ENCODE measurements at places on chromosomes 6 and 20.

DNA sequence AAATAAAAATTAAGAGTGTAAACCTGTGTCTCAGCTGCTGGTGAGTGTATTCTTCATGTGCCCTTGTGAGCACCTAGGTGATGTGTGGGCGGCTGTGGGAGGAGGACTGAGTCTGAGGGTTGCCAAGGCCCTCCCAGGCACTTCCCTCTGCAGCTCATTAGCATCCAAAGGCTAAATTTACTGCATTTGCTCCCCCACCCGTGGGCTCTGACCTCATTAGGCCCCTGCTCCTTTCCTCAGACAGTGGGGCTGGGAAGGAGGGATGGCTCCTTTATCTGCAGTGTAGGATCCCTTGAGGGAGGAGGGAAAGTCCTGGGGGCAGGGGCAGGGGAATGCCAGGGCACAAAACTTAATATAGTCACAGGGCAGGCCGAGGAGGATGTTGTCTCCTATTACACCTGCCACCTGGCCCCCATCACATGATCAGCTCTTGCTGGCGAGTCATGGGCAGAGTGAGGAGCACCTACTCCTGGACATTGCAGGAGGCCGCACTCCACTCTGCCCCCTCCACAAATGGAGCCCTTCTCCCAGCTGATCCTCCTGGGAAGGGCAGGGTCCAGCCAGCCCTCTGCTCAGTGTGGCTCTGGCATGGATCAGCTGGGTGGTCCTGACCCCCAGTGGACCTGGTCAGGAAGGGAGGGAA lies 133.2 kb downstream of the MRPL14 start:
- DNase-seq = no peak

- no peak for DNase-seq
Observed at GRCh38 chr6:357791-358341, 33.7 kb upstream of the IRF4 start.

GRCh38 chr6:57021086-57021720 lies 25.3 kb upstream of the KIAA1586 start:
- DNase-seq = peak; percentile 70

DNA sequence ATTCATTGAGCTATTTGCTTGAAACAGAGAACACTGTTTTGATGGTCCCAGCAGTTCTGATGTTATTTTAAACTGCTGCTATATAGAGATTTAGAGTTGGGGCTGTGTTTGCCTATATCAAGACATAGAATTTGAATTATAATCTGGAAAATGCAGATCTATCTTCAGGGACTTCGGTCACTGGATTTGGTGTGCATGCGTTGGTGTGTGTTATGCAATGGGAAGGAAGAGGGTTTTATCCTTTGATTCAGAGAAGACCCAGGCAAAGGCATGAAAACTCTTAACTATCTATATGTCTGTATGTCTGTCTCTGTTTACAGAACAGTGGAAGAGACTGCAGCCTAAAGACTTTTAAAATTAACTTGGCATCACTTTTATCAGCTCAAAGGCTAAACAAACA lies 2.0 kb downstream of the ADGRB3 start:
- DNase-seq = no peak

DNA sequence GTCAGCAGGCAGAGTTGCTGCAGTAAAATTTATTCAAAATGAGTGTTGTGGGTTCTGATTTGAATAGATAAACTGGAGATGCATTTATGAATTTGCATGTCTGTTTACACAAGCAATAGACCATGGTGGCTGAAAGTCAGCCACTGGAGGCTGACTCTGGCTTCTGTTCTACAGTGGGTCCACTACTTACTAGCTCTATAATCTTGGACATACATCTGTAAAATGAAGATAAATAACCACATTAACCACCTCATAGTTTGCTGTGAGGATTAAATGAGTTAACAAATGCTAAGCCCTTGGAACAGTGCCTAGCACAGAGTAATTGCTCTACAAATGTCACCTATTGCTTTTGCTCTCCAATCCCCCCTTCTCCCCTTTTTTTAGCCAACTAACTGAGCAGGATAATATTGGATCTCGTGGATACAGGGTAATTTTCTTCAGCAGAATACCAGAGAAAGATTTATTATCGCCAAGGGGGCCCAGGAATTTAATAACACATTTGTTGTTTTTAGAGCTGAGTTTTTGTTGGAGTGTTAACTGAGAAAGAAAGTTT lies 1.4 kb upstream of the PM20D2 start:
- peak; percentile 82 for DNase-seq

GRCh38 chr6:163716690-163717089 lies 302.2 kb downstream of the QKI start:
- no peak for DNase-seq

DNA sequence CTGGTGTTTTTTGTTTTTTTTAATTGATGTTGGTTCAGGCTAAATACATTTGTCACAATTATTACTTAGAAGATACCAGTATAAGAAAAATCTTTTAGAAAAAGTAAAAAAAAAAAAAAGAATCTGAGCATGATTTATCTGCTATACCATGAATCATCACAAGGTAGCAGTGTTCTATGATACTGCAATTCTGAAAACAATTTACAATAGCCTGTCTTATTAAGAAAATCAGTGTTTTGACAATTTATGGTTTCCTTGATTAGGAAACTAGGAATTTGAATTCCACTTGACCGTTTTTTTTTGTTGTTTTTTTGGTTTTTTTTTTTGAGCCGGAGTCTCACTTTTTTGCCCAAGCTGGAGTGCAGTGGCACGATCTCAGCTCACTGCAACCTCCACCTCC lies 9.3 kb upstream of the MAK start:
- no peak for DNase-seq

DNA sequence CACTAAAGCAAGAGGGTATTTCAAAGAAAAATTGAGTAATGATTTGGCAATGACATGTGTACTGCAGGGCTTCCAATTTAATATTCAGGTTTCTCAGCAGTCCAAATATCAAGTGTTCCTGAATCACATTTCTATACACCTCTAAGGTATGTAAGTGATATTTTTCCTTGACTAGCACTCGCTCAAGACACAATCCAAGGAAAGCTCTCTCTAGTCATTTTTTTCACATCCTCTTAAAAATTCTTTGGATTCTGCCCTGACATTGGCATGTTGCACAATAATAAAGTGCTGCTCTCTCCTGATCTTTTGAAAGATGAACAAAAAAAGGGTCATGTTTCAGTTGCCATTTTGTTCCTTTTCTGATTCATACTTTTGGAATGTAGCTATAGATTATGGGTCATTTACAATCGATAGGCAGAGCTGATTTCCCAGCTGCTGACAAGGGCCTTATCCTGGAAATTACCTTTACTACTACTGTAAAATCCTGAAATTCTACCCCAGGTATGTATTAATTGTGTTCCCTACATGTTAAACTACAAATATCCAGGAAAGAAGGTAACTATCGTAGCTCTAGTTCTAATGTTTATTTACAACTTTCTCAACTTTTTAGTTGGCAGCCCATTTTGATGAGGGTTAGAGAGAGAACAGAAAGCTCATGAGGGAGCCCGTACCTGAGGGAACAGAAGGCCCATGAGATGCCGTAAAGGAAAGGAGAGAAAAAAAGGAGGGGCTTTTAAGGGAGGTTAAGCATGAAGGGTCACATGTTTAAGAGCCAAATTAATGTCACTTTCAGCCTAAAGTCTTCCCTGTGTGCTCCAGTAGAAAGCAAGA lies 22.2 kb upstream of the ADGRG6 start:
- no peak for DNase-seq

DNA sequence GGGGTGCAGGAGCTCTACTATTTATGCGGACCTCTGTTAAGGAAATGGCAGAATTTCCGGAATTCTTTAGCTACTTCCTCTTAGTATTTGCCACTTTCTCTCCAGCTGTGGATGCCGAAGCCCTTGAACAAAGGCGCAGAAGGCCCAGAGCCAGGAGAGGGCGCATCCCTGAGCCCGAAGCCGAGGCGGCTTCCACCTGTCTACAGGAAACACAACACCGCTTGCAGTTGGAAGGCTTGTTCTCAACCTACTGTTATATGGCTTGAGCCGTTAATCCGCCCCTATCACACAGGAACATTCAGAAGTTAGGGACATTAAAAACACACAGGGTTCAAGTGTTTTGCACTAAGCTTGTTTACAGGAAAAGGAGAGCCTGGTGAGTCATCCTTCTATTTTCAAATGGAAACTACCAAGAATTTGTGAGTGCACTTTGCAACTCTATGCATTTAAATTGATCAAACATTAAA lies 417.1 kb downstream of the BCKDHB start:
- peak; percentile 61 for DNase-seq

- DNase-seq = no peak
Observed at GRCh38 chr20:48310305-48310704, 517.5 kb downstream of the PREX1 start.

GRCh38 chr6:19175023-19175422 lies 662.1 kb upstream of the ID4 start:
- no peak for DNase-seq

DNA sequence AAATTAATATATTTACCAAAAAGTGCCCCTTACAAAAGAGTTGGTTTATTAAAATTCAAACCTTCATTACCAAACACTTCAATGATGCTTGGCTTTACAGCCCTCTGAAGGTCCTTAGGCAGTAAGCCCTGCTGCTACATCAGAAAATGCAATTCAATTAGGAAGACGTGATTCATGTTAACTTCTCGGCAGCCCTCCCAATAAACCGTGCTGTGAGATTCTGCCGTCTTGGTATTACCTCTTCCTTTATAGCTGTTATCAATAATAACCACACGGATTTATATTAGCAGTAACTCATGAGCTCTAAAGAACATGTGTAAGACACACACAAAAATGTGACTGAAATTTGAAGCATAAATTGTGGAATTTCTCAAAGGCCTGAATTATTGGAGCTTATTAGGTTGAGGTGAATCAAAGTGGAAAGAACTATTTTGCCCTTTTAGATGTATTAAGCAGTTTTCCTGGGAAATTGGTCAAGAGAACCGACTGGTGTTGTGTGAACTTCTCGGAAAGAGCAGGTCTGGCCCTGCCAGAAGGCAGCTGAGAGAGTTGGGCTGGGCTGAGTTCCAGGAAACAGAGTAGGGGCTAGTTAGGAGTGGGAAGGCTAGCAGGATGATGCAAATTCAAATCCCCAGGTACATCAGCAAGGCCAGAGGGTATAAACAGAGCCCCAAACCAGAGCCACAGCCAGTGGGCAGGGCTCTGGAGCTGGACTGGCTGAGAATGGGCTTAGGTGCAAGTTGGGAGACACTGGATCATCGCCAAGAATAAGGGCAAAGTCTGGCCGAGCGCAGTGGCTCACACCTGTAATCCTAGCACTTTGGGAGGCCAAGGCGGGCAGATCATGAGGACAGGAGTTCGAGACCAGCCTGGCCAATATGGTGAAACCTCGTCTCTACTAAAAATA lies 33.1 kb downstream of the FGD2 start:
- DNase-seq = no peak

- DNase-seq = peak; percentile 75
Observed at GRCh38 chr20:5569021-5569420, 181.2 kb upstream of the SHLD1 start.

DNA sequence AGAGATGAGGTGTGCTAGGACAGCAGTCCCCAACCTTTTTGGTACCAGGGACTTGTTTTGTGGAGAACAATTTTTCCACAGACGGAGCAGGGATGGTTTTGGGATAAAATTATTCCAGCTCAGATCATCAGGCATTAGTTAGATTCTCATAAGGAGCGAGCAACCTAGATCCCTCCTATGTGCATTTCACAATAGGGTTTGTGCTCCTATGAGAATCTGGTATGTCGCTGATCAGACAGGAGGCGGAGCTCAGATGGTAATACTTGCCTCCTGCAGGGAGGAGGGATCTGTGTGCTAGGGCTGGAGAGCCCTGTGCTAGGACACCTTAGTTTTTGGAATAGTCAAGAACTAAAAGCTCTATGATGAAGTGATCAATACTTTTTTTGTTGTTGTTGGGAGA lies 2.5 kb downstream of the SMIM13 start:
- DNase-seq = peak; percentile 91

DNA sequence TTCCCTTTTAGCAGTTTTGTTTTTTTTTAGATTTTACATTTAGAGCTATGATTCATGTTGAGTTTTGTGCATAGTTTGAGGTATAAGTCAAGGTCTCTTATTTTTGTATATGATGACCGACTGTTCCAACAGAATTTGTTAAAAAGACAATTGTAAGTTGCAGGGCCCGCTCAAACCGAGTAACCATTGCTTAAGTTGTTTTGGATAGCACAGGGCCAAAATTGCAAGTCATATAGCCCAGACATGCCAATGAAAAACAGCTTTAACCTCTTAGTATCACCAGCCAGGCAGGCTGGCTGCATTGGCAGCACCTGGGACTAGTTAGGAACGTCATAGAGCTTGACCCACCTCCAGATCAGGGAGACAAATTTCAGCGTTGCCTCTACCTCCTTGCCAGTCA lies 47.3 kb downstream of the PFDN4 start:
- DNase-seq = no peak

- no peak for DNase-seq
Observed at GRCh38 chr20:35129647-35130069, 17.5 kb downstream of the EDEM2 start.

GRCh38 chr6:16493802-16494201 lies 255.4 kb downstream of the GMPR start:
- no peak for DNase-seq

- DNase-seq = no peak
Observed at GRCh38 chr20:21229163-21229562, 74.0 kb upstream of the XRN2 start.

GRCh38 chr20:49694450-49695071 lies 19.1 kb downstream of the B4GALT5 start:
- DNase-seq = no peak

- DNase-seq = peak; percentile 86
Observed at GRCh38 chr20:44733341-44734069, 12.2 kb upstream of the KCNK15 start.

- no peak for DNase-seq
Observed at GRCh38 chr6:4474810-4475209, 301.4 kb upstream of the CDYL start.

DNA sequence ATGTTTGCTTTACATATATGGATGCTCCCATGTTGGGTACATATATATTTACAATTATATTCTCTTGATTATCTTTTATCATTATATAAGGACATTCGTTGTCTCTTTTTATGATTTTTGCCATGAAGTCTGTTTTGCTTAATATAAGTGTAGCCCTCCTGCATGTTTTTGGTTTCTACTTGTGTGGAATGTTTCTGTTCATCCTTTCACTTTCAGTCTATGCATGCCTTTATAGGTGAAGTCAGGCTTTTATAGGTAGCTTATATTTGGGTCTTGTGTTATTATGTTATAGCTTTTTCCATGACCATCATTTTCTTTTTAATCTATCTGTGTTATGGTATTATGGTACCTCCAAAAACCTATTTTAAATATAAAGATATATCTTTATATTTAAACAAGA lies 612.5 kb upstream of the HS3ST5 start:
- DNase-seq = no peak

- DNase-seq = peak; percentile 5
Observed at GRCh38 chr6:106360989-106361430, 493 bp downstream of the CRYBG1 start.

- DNase-seq = no peak
Observed at GRCh38 chr6:137224799-137225198, 5.6 kb upstream of the IFNGR1 start.

DNA sequence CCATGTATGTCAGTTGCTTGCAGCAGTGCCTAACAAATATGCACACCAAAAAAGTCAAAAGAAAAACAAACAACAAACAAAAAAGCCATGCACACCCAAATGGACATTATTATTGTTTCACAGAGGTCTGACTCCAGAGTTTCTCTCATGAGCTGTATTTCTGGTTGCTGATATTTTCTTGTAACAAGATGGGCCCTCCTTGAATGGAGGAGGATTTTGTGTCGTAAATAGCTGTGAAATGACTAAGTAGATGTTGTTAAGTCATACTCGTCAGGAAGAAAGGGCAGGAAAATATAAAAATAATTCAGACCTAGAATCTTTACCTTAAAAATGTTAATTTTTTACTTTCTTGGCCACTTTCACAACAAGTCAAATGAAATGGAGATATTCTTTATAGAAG lies 96.0 kb downstream of the PLEKHG1 start:
- no peak for DNase-seq
